ENCODE measurements at places on chromosomes 5 and 9. TPM values are rescaled to one million over a fixed set of nuclear protein-coding genes. Genes with fewer than 3 reads are reported as not detected.

The ENG gene
- total RNA-seq, result 91.3 TPM

The KIF24 gene
- 1.6 TPM for total RNA-seq

The NCBP1 gene
- 29.1 TPM for total RNA-seq

The P4HA2 gene
- total RNA-seq, result 29.8 TPM

The NTMT1 gene
- 25.7 TPM for total RNA-seq

The GPR151 gene
- not detected for total RNA-seq

The CFAP90 gene
- total RNA-seq, result not detected

The PCDHB3 gene
- 1.1 TPM for total RNA-seq

The SLC6A3 gene
- not detected for total RNA-seq

The HMMR gene
- 5.7 TPM for total RNA-seq

The TRIM32 gene
- 12.7 TPM for total RNA-seq

The SPARC gene
- total RNA-seq, result 525 TPM

The AHRR gene
- 4.5 TPM for total RNA-seq

The MLANA gene
- total RNA-seq, result not detected

The ZNF608 gene
- 6.6 TPM for total RNA-seq

The TAS2R1 gene
- not detected for total RNA-seq
